ENCODE measurements at places on chromosomes 4 and X.

- DNase-seq: no peak
These were observed 58.6 kb downstream of the PROM1 start for GRCh38 chr4:16025268-16025667.

- DNase-seq: no peak
These were observed 113.1 kb upstream of the NEIL3 start for GRCh38 chr4:177196615-177197014.

DNA sequence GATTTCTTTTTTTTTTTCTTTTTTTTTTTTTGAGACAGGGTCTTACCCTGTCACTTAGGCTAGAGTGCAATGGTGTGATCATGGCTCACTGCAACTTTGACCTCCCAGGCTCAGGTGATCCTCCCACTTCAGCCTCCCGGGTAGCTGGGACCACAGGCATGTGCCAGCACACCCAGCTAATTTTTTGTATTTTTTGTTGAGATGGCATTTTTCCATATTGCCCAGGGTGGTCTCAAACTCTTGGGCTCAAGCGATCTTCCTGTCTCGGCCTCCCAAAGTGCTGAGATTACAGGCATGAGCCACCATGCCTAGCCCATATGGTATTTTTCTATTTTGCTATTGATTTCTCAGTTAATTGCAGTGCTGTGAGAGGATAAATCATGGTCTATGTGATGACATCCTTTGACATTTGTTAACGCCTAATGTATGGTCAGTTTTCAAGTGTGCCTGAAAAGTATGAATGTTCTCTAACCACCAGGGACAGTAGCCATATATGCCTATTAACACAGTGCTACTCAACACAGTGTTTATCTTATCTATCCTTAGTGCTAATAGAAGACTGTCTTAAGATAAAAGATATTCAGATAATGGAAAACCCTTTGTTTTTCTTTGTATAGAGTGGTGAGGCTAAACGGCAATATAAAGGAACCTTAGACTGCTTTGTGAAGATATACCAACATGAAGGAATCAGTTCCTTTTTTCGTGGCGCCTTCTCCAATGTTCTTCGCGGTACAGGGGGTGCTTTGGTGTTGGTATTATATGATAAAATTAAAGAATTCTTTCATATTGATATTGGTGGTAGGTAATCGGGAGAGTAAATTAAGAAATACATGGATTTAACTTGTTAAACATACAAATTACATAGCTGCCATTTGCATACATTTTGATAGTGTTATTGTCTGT lies 9.1 kb upstream of the HSPA4L start:
- no peak for DNase-seq

DNA sequence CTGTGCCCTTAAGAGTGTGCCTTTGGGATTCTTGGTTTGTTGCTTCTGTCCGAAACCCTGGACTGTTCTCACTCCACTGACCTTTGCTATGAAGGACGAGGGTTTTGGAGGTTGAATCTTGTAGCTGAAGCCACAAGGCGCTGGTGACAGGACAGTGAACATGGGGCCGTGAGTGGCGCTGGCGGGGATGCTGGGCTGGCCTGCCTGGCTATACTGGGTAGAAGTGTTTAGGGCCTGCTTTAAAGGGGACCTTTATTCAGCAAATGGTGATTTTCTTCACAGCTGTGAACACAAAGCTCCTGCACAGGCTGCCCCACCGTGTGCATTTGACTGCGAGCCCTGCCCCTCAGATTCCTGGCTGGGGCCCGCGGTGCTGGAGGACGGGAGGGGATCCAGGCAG lies 27.1 kb upstream of the TADA2B start:
- no peak for DNase-seq

GRCh38 chr4:140246216-140246615 lies 92.2 kb upstream of the MAML3 start:
- no peak for DNase-seq

DNA sequence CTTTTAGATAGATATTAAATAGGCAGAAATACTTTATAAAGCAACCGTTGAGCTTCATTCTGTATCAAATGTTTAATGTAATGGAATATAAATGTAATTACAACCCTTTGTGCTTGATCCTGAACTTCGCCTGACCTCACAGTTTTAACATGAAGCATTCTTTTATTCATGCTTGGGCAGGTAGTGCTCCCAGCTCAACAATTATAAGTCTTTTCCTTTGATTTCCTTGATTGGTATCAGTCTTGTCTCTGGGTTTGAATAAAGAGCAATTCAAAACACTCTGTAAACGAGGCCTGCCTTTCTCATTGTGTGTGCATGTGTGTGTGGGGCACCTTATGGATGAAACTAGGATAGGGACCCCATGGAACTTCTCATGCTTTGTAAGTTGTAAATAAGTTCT lies 6.8 kb downstream of the METAP1 start:
- DNase-seq: no peak

GRCh38 chrX:22686138-22686541 lies 313.6 kb upstream of the DDX53 start:
- DNase-seq: peak; percentile 97

- DNase-seq: peak; percentile 55
These were observed 6.6 kb downstream of the GUCY2F start for GRCh38 chrX:109475174-109475891.

DNA sequence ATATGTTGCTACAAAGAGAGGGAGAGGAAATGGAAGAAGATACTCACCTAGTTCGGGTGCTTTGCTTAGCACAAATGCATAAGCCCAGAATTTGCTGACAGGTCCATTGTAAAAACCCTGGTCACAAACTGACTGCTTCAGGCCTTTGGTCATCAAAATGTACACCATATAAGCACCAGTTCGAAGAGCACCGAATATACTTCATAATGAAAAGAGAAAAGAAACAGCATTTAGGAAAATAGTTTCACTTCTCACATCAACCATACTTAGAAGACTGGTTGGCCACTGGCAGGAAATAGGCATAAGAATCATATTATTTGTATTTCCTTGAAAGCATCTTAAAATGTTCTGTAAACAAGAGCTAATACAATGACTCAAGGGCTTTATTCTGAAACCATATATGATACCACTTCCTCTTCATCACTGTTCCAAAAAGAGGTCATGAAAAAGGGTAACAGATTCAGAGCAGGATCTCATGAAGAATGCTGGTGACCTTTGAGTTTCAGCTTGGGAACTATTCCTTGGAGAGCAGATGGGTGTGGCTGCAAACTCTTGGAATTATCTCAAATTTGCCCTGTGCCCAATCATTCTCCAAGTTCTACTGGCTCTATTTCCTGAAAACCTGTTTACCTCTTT lies 138.7 kb downstream of the ELOVL6 start:
- DNase-seq: peak; percentile 19

GRCh38 chr4:53618321-53618720 lies 27.0 kb upstream of the LNX1 start:
- no peak for DNase-seq

GRCh38 chr4:1478766-1479355 lies 72.6 kb upstream of the NKX1-1 start:
- DNase-seq: no peak

GRCh38 chrX:155632431-155633100 lies 19.8 kb upstream of the TMLHE start:
- DNase-seq: peak; percentile 4

- no peak for DNase-seq
These were observed 110.0 kb downstream of the ATRX start for GRCh38 chrX:77675986-77676385.

- DNase-seq: peak; percentile 38
These were observed 798.7 kb downstream of the PCDH7 start for GRCh38 chr4:31518796-31519250.

- DNase-seq: no peak
These were observed 56.1 kb downstream of the SLC10A7 start for GRCh38 chr4:146465628-146466027.

DNA sequence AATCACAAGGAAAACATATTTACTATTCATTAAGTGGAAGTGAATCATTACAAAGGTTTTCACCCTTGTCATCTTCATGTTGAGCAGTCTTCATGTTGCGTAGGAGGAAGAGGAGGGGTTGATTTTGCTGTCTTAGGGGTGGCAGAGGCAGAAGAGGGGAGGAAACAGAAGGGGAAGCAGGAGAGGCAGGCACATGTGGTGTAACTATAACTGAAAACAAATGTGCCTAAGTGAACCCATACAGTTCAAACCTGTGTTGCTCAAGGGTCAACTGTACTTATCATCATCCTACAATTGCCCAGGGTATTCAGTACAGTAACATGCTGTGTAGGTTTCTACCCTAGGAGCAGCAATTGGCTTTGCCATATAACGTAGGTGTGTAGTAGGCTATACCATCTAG lies 47.2 kb downstream of the SYNPO2 start:
- DNase-seq: no peak

GRCh38 chr4:56764775-56765174 lies 56.7 kb downstream of the SPINK2 start:
- peak; percentile 22 for DNase-seq

DNA sequence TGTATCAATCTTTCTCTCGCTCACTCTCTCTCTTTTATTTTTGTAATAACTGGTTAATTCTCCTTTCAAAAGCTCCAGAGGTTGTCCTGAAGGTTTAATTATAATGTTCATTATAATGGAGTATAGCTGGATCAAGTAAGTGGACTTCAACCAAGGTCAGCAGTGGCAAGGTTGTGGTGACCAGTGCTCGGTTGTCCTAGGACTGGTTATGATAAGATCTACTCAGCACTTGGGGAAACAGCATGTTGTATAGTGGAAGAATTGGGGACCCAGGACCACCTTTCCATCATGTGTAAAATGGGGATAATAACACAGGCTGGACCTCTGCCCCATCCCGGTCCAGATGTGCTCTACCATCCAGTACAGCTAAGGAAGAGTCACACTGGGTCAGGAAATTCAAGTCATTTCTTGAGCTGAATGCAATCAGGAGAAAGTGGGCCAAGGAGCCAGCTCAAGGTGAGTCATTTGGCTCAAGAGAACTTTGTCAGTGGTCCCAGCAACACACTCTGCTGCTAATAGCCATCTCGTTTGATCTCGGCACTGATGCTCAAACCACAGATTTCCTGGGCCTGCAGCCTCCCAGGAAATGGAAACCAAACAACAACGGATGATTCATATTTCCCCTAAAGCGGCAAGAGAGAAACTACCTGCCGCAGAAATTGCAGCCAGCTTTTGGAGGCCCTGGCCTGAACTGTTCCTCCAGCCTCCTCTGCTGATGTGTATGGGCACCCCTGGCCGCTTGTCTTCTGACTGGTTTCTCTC lies 123.6 kb upstream of the RBPJ start:
- DNase-seq: peak; percentile 97

GRCh38 chr4:2961421-2961810 lies 1.8 kb downstream of the NOP14 start:
- no peak for DNase-seq

- DNase-seq: no peak
These were observed 91.1 kb downstream of the PCDH7 start for GRCh38 chr4:30811296-30811695.

- DNase-seq: peak; percentile 28
These were observed 98.1 kb upstream of the JADE1 start for GRCh38 chr4:128711361-128711760.

- no peak for DNase-seq
These were observed 28.6 kb upstream of the FAM193A start for GRCh38 chr4:2507855-2508254.

DNA sequence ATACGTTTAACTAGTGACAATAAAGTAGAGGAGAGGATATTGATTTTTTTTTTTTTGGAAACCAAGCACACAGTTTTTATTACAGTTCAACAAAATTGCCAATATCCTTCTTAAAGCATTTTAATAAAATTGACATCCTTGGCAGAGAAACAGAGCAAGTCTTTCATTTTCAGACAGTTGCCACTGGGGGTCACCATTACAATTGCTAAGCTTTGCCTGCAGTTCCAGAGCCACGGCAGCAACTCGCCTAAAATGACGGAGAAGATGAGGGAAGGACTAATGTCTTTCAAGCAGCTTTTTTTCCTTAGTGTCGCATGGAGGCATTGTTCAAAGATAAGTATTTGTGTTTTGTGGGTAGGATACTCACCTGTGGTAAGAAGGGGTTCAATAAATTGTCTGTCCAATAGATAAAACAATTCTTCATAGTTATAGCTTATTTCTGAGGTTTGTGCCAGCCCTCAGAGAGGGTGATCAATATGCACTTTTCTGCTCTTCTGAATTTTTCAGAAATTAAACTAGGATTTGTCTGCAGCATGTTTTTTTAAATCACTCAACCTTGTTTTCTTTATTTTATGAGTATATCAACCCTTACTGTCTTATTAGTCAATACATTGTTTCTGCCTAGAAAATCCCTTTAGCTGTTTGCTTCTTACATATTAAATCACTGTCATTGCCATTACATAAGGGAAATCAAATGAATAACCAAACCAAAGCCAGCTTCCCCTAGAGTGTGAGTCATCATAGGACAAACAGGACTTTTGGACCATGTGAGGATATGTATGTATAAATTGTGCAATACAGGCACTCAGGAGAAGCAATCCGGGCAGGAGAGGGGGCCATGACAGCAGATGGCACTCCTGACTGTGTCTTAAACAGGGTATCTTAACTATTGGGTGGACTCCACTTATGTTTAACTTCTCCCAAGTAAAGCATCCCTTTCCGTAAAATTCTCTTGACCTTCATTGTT lies 508.1 kb upstream of the ARX start:
- peak; percentile 63 for DNase-seq

- DNase-seq: no peak
These were observed 284.1 kb downstream of the ANTXR2 start for GRCh38 chr4:79788884-79789283.

DNA sequence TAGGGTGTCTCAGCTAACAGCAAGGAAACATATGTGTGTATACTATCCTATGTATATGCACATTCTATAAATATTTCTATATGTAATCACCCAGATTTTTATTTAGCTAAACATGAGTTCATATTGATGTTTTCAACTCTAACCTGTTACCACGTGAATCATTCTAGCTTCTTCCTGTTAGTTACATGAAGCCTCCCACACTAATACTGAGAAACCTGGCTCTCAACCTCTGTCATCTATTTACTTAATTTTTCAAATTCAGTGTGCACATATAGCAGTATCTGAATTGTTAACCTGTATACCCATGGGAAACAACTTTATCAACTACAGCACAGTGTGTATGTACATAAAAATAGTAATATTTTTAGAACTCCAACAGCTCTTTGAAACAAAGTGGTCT lies 57.3 kb downstream of the KLF8 start:
- DNase-seq: no peak

DNA sequence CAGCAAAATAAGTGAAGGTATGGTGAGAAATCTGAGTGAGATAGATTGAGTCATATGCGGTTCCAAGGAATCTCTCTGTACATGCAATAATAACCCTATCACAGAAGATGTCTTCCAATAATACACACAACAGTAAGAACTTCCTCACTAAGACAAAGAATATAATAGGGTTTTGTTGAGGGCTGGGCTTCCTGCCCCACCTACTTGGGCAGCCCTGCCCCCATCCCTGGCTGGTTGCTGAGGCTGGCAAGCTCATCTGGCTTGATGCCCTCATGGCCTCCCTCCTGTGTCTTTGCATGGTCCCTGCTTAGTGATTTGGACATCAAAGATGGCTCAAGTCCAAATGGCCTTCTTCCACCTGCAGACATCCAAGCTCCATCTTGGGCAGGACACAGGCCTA lies 2.7 kb downstream of the GEMIN8 start:
- no peak for DNase-seq

DNA sequence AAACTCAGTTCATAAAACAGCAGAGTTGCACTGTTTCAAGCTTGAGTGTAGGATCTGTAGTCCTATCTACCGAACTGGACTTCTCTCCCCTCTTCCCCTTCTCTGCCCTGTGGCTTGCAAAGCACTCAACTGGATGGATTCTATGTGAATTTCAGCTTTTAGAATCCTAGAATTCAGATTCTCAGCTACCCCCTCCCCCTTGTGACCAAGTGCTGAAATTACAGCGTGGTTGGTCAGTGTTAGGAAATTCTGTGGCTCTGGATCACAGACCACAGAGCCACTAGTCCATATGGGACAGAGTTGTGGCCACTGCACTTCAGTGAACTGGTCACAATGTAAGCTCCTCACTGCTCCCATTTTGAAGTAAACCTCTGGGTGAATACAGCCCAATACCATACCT lies 64.6 kb upstream of the TRPC5 start:
- DNase-seq: no peak
